Aorta (tissue), 5 donors: ENCODE measurements at places on chromosomes 12 and 14.

DNA sequence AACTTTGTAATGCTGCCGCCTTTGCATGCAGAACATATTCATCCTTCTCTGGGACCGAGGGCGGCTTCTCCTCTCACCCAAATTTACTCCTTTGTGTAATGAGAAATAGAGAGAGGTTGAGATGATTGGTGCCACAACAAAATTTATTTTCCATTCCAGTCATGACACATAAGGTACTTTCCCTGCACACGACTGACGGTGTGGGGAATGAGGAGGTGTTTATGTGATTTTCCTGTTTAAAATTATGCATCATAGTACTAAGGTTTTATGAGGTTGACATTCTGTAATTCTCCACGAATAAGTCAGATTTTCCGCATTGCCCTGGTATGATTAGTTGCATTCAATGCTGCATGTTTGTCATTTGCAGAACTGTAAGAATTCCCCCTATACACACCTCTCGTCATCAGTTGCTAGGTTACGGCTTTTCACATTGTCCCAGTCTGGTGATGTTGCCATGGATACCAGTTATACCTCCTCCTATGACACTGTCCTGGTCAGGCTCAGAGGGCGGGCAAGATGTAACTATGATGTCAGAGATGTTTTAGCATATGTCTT, 23.1 kb downstream of the BICDL1 start:
- DNase-seq: no peak

DNA sequence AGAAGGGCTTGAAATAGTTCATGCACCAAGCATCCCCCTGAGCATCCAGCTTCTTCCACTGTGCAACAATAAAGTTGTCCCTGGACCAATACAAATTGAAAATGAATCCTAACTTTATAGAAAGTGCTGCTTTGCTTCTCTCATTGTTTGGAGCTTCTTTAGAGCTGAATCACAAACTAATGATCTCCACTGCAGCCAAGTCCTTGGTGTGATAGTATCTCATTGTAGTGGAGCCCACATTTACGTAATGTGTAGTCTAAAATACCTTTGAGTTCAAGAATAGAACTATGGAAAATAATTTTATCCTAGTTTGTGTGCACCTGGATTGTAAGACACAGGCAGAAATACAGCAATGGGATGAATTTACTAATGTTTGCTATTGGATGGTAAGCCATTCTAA, 319.9 kb downstream of the EGLN3 start:
- DNase-seq: no peak

GRCh38 chr12:47949441-47950341, 13.7 kb upstream of the TMEM106C start:
- peak; percentile 91 for DNase-seq

GRCh38 chr12:104498211-104498801, 41.6 kb downstream of the CHST11 start:
- DNase-seq: no peak

DNA sequence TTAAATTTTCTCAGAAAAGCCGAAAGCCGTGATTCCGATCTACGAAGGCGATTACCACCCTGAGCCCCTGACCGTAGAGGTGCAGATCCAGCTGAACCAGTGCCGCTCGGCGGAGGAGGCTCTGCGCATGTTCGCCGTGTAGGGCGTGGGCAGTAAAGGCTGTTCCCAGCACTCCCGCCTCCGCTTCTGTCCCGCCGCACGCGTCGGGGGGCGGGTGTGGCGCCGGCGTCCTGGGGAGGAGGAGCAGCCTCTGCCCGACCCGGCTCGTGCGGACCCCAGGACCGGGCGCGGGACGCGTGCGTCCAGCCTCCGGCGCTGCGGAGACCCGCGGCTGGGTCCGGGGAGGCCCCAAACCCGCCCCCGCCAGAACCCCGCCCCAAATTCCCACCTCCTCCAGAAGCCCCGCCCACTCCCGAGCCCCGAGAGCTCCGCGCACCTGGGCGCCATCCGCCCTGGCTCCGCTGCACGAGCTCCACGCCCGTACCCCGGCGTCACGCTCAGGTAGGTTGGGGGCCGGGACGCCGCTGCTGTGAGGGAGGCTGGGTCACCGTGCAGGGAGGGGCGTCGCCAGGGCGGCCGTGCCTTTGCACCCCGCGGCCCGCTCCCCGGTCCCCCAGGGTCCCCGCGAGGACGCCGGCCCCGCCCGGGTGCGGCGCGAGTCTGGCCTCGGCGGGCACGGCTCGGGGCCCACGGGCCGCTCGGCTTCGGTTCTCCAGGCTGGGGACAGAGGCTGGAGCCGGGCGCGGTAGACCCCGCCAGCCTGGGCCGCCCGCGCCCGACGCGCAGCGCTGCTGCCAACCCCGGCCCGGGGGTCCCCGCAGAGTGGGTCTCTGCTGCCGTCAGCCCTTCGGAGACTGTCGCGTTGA, at the start of gene B3GNT4:
B3GNT4 (plus strand) TSS at position 409 of the 866 bp plus-strand sequence. CDS start 910 bp downstream, outside the sequence.
- peak; percentile 63 for DNase-seq

DNA sequence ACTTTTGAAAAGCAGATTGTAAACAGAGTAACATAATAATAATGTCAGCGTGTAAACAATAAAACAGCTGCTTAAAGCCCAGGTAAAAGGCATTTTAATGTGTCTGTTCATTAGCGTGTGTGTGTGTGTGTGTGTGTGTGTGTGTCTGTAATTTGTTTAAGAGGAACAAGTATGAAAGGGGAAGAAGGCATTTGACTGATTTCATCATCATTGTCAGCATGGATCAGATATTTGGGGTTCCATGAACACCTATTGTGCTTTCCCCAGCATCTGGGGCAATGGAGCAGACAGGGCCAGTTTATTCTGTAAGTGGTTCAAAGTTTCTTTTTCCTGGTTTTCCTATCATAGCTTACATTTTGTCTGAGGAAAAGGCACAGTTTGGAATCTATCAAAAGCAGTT, 28.9 kb downstream of the SLC25A21 start:
- DNase-seq: no peak

DNA sequence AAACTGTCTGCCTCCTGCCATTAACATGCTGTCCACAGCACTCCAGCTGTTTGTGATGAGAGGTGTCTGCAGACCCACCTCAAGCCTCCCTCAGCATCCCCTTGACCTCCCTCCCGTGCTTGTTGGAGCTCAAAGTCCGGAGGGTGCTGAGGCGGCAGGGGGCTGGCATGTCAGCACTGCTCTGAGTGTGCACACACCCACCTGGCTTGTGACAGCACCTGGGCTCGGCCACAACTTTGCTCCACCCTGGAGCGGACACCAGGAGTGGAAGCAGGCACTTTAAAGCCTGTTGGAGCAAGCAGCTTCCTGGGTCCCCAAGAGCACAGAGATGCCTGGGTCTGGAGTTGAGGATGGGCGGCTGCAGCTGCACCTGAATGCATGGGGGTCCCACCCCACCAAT, 20.9 kb downstream of the SERPINA3 start:
- DNase-seq: no peak

GRCh38 chr12:3453990-3454680, 36.9 kb upstream of the PRMT8 start:
- no peak for DNase-seq

GRCh38 chr14:82667006-82667405, 1133.4 kb upstream of the SEL1L start:
- DNase-seq: no peak

GRCh38 chr14:89125216-89125615, 291.8 kb downstream of the FOXN3 start:
- no peak for DNase-seq

GRCh38 chr14:52824462-52824861, 33.1 kb upstream of the GNPNAT1 start:
- DNase-seq: no peak

DNA sequence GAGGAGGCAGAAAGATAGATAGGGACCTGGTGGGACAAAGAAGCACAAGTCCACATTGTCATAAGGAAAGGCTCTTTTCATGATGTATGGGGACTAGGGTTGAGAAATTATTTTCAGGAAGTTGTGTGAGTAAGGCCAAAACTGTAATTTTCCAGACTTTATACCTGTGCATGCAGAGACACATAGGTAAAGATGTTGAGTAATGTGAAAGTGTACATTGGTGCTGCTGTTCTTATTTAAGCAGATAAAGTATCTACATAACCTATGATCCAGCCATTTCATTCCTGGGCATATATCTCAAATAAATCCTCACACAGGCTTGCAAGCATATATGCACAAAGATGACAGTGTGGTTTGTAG, 332.2 kb downstream of the DUSP6 start:
- DNase-seq: no peak

GRCh38 chr14:105495101-105495989, 4.3 kb downstream of the TEDC1 start:
- peak; percentile 77 for DNase-seq

DNA sequence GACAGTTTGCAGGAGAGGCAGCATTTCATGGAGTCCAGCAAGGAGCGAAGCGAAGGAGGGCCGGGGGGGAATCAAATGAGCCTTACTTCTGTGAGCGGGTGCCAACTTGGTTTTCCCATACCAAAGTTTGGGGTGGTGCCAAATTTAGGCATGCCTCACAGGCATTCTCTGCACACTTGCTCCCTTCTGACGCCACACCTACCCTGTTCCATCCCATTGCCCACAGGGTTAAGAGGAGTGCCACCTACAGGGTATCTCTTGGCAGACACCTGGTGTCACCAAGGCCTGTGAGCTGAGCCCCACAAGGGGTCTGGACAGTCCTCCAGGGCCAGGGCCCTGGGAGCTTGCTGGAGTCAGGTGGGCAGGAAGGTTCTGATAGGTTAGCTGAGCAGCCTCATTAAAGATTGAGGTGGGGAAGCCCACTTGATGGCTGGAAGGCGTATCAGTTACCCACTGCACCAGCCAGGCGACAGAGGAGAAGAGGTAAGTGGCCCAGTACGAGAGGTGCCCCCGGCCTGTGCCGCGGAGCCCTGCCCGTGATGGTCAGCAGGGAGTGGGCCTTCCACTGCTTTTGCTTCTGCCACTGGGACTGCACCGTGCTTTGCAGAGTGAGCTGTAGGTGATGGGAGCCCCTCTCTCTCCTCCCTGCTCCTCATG, 45.2 kb downstream of the DEGS2 start:
- DNase-seq: no peak

- DNase-seq: no peak
Observed at GRCh38 chr12:113198296-113198695, 12.8 kb downstream of the RITA1 start.

DNA sequence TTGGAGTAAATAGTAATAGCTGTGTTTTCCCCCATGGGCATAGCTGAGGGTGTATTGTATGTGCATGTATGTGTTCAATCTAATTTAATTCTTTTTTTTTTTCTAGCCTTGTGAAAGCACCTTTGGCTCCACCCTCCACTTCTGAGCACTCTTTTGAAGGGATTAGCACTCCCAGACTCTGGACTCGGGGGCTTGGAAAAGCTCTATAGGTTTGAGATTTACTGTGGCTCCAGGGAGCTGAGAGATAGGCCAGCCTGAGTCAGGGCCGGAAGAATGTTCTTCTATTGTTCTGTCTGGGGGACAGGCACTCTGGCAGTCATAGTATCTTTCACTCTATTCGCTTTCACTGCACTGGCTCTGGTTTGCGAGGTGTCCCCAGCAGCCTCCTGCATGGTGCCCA, 540.0 kb upstream of the TBX3 start:
- DNase-seq: no peak

DNA sequence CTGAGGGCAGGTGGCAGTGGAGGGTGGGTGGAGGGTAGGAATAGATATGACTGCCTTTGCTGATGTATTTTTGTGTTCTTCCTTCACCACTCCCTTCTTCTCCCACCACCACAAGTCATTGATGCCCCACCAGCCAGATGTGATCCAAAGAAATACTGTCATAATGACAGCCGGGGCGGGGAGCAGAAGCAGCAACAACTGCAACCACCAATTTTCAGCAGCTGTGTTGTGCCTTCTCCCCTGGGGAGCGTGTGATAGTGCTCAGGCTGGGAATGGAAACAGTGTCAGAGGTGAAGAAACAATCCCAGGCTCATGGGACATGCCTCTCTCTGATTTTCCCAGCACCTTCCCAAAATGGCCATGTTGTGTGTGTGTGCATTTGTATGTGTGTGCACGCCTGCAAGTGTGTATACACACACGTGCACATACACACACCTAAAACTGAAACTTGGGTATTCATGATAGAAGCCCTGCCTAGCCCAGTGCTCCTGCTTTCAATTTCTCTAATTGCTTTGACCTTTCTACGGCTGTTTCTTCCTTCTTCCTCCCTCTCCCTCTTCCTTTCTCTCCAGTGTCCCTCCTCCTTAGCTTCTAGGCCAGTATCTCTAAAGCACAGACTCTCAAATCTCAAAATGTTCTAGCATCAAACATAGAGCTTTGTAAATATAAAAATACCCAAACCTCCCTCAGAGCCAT, 299.2 kb upstream of the FKBP4 start:
- no peak for DNase-seq

DNA sequence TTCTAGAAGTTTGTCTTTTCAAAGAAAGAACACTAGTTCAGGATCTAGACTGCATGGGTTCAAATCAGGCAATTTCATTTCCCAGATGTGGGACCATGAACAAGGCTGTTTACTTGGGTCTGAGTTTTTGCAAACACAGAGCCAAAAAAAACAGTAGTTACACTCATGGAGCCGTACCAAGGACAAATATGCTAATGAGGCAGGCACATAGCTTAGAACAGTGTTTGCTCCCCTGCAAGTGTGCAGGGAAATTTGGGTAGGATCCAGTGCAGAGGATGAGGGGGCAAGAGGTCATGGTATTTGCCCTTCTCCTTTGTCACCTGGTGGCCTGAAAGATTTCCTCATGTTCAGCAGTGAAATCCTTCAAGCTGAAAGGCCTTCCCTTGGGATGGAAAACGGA, 860.4 kb downstream of the VRK1 start:
- no peak for DNase-seq

DNA sequence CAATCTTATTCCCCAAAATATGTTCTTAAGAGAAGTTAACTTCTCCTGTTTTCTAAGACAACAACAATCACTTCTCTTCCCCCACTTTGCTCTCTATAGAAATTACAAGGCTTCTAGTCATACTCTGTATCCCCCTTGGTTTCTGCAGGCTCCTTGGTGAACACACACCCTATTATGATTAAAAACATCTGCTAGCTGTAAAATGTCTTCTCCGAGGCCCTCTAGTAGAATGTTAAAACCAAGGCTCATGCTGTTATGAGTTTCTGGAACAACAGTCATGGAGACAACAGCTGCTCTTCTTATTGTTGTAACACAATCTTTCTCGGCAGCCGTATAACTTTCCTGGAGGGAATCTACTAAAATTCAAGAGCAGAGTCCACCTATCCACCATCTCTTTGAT, 397.5 kb upstream of the CCDC196 start:
- DNase-seq: no peak

GRCh38 chr12:106096376-106096775, 42.4 kb downstream of the NUAK1 start:
- DNase-seq: no peak

GRCh38 chr14:104973135-104973384, 5.1 kb downstream of the AHNAK2 start:
- peak; percentile 98 for DNase-seq

- no peak for DNase-seq
Observed at GRCh38 chr12:42326541-42327226, 717 bp downstream of the PPHLN1 start.

GRCh38 chr14:105497671-105498429, 6.8 kb downstream of the TEDC1 start:
- peak; percentile 77 for DNase-seq
